ENCODE measurements at places on chromosomes 1 and 21.
A peak's percentile ranks its signal among the peaks of the same experiment; 100 is the strongest.

DNA sequence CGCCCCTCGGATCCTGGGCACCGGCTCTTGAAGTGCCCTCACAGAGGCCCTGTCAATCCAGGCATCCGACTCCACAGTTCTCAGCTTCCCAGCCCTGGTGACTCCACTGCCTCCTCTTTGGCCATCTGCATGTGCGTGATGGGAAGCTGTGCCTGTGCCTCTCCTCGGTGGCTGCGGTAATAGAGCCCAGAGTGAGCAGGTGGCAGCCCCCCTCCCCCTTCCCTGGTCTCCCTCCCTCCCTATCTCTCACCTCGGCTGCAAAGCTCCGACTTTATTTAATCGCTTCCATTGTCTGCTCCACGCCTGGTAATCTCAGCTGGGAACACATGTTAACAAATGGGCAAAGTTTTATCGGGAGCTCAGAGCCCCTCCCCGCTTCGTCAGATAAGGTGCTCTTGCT, 91.9 kb downstream of the IGSF21 start:
- DNase-seq: no peak

GRCh38 chr1:5798151-5798730, 194.0 kb downstream of the NPHP4 start:
- DNase-seq: no peak

GRCh38 chr1:233675446-233675845, 61.5 kb downstream of the KCNK1 start:
- no peak for DNase-seq

DNA sequence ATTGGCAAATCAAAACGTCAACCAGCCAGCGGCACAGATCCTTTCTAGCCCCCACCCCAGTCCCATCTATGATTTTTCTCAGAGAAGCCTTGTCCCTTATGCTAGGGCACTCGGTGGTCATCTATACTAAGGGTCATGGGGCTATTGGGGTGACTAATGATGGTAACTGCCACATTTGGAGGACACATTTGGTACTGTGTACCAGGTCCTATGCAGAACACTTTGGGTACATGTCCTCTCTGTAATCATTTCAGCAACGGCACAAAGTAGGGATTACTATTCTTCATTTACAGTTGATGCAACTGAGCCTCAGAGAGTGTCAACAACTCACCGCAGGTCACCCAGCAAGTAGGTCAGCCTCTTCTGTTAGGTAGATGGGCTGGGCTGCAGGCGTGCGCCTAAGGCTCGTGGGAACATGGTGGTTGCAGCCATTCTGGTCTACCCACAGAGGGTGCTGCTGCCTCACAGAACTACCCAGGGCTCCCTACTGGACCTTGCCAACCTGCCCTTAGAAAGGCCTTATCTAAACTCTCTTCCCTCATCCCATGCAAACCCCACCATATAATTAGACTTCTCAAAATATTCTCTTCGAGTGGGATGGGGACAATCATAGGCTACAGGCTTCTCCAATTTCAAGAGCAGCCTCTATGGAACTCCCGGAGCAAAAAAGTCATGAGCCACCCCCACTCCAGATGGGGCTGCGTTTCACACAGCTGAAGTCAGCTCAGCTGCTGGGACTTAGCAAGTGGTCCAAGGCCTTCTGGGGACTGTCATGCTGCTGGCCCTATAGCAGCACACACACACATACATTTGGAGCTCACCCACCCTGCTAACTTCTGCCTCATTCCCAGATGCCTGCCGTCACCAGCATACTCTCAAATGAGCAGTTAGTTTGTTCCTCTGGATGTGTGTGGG, 5.8 kb upstream of the SDHB start:
- DNase-seq: peak; percentile 95

- no peak for DNase-seq
Observed at GRCh38 chr1:167790117-167790516, 68.3 kb downstream of the MPZL1 start.

DNA sequence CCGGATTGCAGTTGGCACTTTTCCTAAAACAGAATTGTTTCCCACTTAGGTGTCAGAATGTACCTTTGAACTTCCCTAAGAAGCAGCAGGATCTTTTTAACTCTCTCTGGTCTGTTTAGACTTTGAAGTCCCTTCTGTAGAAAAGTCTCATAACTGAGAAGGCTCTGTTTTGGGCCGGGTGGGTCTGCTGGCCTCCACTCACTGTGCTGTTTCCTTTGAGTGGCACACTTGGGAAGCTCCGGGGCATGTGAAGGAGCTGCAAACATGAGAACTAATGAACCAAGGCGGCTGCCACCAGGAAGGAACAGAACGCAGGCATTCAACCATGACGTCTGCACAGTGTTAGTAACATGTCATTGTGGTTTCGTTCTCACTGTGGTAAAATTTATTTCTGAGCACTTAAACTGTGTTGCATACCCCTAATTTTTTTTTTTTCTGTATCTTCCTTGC, 19.5 kb upstream of the NCMAP start:
- no peak for DNase-seq

DNA sequence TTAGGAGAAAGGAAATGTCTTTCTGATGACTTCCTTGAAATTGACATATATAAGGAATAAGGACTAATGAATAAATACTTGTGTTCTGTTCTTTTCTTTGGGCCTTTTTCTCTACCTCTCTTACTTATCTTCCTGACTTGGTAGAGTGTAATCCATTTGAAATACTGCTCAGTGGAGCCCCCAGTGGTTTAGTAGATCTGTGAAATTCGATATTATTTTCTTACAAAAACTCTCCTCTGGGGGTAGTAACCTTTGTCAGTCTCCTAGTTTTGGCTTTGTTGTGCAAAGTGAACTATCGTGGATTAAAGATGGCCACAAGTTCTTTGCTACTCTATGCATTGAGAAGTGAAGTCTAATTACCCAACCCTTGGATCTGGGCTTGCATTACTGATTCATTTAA, 48.8 kb downstream of the DUSP10 start:
- DNase-seq: no peak

- peak; percentile 20 for DNase-seq
Observed at GRCh38 chr1:221858818-221859611, 117.1 kb upstream of the DUSP10 start.

DNA sequence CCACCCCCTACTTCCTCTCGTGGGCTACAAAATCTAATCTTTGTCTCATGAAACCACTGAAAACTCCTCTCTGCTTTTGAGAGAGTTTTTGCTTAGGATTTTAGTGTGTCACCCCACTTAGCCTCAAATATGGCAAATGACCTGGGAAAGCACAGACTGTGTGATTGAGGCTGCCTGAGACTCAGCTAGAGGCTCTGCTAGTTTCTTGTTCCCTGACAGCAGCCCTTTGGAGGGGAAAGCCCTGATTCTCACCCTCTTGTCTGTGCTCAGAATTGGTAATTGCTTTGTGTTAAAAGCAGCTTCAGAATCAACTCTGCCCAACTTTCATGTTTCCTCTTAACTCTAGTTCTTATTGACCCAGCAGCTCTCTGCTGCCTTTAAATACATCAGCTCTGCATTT, 85.6 kb upstream of the ZP4 start:
- no peak for DNase-seq

- peak; percentile 14 for DNase-seq
Observed at GRCh38 chr1:87833166-87833565, 504.5 kb downstream of the LMO4 start.

DNA sequence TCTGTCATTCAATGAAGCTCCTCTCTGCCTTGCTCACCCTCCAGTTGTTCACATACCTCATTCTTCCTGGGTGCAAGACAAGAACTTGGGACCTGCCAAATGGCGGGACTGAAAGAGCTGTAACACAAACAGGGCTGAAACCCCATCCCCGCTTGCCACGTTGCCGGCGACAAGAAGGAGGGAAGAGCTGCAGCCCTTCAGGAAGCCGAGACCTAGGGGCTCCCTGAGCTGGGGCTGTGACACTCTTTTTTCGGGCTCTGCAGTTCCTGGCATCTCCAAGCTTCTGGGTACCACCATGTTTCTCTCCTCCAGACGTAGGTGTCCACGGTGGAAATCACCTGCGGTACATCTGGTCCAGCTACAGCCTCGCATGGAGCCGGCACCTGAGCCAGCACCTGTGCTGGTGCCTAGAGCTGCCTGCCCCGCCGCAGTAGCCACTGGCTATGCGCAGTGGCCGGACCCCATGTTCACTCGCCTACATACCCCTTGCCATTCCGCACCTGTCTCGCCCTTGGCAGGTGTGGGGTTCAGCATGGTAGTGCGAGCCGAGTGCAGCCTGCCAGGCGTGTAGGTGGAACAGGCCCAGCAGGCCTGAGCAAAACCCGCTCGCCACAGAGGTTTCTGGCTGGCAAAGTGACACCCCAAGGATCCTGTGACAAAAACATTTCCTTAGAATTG, 367.0 kb upstream of the NEGR1 start:
- no peak for DNase-seq

GRCh38 chr1:154956544-154956941, 644 bp upstream of the PBXIP1 start:
- peak; percentile 93 for DNase-seq

DNA sequence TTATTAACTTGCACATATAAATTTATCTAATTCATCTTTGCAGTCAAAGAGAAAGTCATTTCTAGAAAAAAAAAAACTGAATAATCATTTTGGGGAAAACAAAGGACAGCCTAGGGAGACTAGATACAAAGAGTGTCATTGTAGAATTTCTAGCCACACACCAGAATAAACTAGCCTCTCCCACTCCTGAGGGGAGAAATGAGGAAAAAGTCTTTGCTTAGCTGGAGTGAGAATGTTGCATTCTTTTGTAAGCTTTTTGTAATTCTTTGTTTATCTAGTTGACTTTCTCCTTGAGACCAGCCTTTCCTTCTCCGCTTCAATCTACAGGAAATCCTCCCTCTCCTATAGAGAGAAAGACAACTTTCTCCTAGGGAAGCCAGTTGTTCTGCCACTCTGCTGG, 15.9 kb upstream of the CGN start:
- no peak for DNase-seq

DNA sequence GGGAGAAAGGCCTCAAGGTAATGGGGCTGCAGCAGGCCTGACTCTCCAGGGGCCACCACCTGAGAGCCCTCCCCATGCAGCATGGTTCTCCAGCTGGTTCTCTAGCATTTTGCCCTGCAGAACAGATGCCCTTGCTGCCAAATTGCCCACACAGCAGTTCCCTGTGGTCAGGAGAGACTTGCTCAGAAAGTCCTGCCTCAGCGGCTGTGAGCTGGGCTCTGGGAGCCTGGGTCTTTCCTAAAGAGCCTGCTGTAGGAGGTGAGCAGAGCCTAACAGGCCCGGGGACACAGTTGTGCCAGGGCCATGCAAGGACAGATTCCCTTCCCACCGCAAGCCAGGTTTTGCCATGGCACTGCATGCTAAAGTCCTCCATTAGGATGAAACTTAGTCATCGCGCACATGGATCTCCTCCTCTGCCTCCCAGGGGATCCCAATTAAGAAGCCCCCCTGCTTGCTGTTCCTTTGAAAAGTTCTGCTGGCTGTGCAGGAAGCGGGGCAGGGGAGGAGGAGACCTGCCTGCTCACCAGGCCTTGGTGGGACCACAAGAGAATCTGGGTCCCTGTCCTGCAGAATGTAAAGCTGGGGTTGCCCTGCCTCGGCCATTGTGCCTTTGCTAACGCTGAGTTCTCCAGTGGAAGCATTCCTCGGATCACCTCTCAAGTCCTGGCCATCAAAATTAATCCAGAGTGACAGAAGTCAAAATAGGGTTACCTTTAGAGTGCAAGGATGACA, 21.4 kb downstream of the TEX35 start:
- no peak for DNase-seq

DNA sequence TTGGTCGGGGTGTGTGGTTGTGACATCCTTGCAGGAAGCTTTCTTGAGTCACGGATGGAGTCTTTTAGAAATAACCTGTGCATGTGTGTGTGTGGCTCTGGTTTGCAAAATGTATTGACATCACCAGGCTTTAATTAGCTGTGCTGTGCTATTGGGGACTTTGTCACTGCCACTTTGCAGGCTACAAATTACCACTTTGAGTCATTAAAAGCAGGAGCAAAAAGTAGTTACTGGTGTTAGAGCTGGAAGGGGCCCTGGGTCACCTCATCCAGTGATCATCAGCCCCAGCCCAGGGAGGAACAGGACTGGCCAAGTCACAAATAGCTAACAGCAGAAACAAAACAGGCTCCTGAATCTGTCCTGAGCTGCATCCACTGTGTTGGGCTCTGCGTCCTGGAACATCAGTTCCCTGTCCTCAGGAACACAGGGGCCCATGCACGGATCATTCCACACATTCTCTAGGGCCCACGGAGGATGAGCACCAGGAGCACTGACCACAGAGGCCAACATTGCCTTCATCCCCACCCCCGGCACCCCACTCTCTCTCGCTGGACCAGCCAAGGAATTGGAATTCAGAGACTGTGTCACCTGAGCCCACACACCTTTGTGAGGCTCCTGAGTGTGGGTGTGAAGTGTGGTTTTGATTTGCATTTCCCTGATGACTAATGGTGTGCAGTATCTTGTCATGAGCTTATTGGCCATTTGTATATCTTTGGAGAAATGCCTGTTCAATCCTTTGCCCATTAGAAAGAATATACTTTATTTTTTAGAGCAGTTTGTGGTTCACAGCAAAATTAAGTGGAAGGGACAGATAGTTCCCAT, 280.1 kb upstream of the C1orf174 start:
- DNase-seq: no peak

GRCh38 chr1:225907341-225907740, 16.7 kb downstream of the PYCR2 start:
- DNase-seq: no peak

- peak; percentile 96 for DNase-seq
Observed at GRCh38 chr1:94873520-94874351, 53.2 kb downstream of the CNN3 start.

DNA sequence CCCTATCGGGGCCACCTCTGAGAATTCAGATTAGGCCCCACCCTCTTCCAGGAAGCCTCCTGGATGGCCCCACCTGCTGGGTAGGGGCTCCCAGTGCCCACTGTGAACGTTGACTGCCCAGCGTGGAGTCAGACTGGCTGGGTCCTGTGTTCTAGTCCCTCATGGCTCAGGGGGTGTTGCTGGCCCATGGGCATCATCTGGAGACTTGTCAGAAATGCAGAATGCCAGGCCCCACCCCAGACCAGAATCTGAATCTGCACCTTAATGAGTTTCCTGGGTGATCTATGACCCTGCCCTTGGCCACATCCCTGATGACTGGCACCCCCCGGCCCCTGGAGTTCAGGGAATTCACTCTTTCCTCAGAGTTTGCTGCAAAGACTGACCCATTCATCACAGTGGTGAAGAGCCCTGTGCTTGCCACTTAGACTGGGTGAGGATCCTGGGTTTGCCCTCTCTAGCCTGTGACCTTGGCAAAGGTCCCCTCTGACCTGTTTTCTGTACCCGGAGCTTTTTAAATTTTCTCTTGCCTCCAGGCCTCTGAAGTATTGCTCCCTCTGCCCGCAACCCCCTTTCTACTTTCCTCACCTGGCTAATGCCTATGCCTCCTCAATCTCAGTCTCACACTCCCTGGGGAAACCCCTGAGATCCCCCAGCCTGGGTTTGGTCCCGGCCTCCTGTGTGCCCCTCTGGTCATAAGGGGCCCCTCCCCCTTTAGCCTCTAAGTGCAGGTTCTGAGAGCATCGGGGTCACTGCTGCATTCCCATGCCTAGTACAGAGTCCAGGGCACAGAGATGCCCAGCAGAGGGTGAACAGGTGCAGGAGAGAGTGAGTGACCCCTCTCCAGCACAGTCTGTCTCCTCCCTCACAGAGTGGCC, 184.2 kb downstream of the MATN1 start:
- no peak for DNase-seq

GRCh38 chr1:94937820-94938219, 10.9 kb upstream of the CNN3 start:
- no peak for DNase-seq

GRCh38 chr1:4506591-4506990, 147.8 kb upstream of the AJAP1 start:
- no peak for DNase-seq

GRCh38 chr1:7943251-7943650, 2.6 kb upstream of the TNFRSF9 start:
- no peak for DNase-seq

GRCh38 chr1:204714861-204715511, 29.4 kb upstream of the LRRN2 start:
- peak; percentile 58 for DNase-seq
